ENCODE measurements at places on chromosomes 12 and 14.

GRCh38 chr12:43501703-43502102, 50.3 kb downstream of the ADAMTS20 start:
- no peak for DNase-seq

GRCh38 chr14:85444635-85445034, 85.3 kb upstream of the FLRT2 start:
- DNase-seq: no peak

- DNase-seq: no peak
Observed at GRCh38 chr14:90892970-90893369, 76.7 kb upstream of the TTC7B start.

GRCh38 chr14:51335531-51335930, 95.5 kb downstream of the TMX1 start:
- DNase-seq: no peak

DNA sequence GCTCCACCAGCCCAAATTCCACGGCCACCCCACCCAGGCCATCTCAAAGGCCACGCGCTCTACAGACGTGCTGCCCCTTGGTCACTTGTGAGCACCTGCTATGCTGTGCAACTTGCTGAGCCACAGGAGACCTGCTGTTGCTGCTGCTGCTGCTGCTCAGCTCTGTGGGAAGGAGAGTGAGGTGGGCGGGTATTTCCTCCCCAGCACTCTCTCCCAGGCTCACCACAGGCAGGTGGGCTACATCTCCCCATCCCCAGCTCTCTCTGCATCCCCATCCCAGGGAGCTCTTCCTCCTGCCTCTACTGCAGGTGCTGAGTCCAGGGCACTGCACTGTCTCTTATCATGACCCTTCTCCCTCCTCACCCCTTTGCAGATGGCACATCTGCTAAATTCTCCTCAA, 306.9 kb downstream of the BCL11B start:
- DNase-seq: no peak

- no peak for DNase-seq
Observed at GRCh38 chr14:53888535-53889386, 67.9 kb downstream of the BMP4 start.

GRCh38 chr12:108633081-108633533, 587 bp downstream of the SELPLG start:
- DNase-seq: no peak

DNA sequence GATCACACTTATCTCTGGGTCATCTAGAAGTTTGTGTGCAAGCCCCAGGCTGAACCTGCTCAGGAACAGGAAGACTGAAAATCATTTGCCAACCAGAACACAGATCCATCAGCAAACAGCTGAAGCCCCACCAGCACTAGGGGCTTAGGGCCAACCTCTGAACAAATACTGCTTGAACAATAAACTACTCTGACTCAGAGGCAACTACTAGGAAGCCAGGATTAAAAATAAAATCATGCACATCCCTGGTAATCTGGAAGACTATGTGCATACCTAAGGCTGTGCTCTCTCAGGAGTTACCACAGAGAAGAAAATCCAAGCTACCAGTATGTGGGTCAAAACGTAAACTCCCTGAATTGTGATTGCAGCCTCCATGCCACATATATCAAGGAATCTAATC, 15.9 kb downstream of the GALNT8 start:
- DNase-seq: no peak

GRCh38 chr14:66306101-66306500, 180.1 kb upstream of the CCDC196 start:
- DNase-seq: no peak

GRCh38 chr14:100058777-100059437, 6.3 kb upstream of the EVL start:
- no peak for DNase-seq

GRCh38 chr14:106662936-106663550, 1136.7 kb downstream of the TMEM121 start:
- no peak for DNase-seq

GRCh38 chr12:19236656-19237055, 107.1 kb downstream of the PLEKHA5 start:
- DNase-seq: peak; percentile 7

DNA sequence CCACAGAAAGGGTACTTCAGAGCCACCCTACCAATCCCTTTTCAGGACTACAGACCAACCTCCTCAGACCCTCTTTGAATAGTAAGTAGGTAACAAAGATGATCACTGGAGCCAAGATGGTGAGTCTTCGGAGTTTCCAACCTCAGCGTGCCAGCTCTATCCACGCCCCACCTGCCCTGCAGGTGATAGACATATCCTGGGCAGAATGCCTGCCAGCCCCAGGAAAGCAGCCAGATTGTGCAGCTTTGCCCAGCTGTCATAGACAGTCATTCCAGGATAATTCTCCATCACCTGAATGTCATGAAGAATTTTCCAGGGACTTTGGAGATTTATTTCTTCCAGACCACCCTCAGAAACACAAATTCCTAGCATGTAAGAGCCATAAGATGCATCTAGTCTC, 434.4 kb downstream of the RGS6 start:
- DNase-seq: no peak

- no peak for DNase-seq
Observed at GRCh38 chr14:57502586-57503254, 9.1 kb upstream of the CCDC198 start.

DNA sequence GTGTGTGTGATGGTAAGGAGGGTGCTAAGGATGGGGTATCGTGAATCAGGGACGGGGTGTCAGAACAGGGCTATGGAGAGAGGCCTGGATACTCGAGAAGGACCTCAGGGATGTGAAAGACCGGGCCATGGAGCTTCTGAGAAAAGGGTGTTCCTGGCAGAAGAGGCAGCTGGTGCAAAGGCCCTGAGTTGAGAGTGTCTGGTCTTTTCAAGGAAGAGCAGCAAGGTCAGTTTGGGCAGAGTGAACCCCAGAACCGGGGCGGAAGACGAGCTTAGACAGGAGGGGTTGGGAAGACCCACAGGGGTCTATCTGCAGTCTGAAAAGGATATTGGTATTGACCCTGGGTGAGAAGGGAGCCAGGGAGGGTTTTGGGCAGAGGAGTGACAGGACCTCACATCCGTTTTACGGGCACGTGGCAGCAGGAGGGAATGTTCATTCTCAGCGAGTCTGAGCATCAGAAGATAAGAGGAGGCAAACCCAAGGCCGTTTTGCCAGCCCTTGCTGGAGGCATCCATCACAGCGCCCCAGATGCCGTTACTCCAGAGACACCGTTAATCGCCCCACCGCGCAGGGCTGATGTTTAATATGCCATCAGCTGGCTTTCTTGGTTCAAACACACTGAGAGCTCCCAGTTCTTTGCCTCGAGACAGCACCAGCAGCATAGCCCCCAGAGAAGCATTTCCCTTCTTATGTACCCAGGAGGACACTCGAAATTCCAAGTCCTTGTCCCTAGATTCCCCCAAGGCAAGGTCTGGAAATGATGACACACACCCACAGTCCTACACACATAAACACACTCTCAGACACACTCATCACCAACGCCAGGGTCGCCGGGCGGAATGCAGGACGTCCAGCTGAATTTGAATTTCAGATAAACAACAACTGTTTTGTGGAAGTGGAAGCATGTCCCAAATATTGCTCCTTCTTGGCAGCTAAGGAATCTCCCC, 41.4 kb upstream of the EML1 start:
- DNase-seq: no peak

DNA sequence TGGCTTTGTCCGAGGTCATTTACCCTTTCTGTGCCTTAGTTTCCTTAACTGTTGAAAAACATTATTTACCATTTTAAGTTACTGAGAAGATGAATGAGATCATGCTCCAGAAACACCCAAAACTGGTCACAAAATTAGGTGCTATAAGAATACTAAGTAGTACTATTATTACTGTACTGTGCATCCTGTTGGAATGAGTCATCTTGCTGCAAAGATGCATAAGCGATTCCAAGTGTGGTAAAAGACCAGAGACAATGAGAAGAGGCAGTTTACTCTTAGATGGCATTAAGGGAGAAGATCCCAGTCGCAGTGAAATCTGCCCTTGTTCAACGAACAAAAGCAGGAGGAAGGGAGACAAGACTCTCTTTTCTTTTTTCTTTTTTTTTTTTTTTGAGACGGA, 4.2 kb upstream of the PLEKHA5 start:
- no peak for DNase-seq

- no peak for DNase-seq
Observed at GRCh38 chr12:820336-820735, 68.0 kb downstream of the WNK1 start.

- no peak for DNase-seq
Observed at GRCh38 chr14:65336191-65336591, 76.3 kb upstream of the FUT8 start.

- no peak for DNase-seq
Observed at GRCh38 chr12:116918464-116918863, 7.7 kb downstream of the FBXW8 start.

DNA sequence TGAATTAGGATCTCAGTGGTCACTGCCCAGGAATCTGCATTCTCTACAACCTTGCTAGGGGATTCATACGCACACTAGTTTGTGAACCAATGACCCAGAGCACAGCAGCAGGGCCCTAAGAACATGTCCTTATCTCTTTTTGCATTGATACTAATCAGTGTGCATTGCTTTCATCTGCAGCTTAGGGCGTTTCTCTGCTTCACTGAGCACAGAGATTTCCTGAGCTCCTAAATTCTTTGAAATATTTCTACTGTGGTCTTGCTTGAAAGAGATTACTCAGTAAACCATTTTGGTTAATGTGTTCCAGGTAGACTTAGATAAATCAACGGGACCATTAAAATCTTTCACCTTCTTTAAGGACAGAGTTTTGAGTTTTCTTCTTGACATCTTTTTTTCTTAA, 351.3 kb upstream of the KITLG start:
- DNase-seq: no peak

DNA sequence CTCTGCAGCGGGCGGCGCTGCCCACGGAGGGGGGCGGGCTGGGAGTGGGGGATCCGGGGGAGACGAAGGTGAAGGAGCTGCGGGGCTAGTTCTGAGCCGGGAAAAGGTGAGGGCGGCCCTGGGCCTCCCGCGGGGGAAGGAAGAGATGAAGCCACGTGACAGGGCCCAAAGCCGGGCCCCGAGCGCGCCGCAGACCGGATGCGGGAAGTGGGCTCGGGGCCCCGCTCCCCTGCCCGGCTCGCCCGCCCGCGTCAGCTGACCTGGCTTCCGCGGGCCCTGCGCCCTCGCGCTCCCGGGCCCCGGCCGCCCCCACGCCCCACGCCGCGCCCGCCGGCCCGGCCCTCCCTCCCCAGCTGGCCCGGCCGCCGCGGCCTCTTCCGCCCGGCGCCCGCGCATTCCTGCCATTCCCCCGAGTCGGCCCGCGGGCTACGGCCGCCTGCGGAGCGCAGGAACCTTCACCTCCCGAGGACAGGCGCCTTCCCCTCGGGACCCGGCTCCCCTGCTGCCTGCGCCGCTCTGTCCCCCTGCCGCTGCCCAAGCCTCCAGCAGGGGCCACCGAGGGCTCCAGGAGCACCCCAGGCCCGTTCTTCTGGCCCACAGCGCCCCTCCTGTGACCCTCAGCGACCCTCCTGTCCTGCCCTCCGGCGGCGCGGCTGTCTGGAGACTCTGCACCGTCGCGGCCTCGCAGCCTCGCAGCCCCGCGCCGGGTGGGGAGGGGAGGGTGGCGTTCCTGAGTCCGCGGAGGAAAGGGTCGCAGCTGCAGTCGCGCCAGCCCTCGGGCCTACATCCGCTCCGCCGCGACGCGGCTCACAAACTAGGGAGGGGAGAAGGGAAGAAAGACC, 20.4 kb downstream of the NINJ2 start:
- DNase-seq: peak; percentile 79

DNA sequence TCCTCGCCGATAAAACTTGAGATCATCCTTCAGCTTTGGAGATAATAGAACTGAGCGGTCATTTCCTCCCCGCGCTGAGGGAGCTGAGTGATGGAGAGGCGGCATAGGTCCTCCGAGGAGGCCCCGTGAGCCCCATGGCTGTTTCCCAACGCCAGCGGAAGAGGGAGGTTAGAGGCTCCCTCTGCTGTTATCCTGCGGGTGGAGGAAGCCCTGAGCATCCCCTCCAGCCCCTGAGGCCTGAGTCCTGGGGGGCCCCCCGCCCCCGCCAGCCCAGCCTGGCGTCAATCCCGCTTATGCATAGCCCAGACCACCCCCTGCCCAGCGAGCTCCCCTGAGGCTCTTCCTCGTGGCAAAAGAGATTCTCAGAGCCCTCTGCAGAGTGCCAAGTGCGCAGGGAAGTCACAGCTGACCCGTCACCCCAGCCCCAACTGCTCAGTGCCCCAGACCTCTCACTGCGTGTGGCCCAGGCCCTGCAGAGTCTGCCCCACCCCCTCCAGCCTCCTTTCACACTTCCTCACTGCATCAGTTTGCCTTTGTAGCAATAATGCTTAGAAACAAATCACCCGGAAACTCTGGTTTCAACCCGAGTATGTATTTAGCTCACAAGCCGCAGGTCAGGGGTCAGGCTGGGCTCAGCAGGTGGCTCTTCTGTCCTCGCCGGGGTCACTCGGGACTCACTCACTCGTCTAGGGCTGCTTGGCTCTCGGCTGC, 44.7 kb upstream of the GALNT9 start:
- DNase-seq: no peak

DNA sequence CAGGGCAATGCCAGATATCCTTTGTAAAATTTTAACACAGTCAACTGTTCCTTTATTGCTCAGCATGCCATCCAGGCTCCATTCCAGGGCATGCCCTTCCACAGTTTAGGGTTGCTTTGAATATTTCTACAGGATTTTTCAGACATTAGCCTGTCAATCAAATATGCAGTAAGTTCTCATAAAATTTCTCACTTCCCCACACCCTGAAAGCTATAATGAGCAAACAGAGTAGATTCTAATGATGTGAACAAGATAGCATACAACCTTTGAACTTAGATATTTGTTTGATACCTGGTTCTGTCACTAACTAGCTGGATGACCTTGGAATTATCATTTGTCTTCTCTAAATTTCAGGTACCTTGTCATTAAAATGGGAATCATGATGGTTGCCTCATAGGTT, 251.2 kb downstream of the SYT1 start:
- no peak for DNase-seq

DNA sequence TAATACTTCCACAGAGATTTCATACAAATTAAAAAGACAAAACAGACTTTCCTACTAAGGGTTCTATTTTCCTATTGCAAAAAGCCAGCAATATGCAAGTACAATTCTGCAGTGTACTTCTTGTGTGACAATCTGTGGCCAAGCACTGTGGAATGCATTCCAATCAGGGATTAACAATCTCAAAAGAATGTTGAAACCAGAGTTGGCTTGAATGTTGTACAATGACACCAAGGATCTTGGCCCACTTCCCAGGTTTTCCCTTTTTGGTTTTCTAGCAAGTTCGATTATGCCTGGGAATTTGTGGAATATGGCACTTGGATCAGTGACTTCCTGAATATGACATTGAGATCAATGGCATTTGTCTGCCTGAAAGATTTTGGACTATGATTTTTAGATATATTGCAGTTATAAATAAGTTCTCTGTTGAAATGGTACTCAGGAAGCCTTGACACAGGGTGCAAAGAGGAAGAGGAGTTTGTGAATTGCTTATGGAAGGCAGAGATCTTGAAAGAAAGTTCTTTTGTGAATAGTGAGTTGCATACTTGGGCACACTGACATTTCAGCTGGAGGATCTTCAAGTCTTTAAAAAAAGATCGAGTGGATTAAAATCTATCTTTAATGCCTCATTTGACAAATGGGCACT, 81.4 kb upstream of the FERMT2 start:
- no peak for DNase-seq

GRCh38 chr14:65560340-65561027, 148.0 kb downstream of the FUT8 start:
- DNase-seq: no peak

GRCh38 chr12:105858981-105859710, 279.6 kb downstream of the NUAK1 start:
- DNase-seq: no peak
